ENCODE measurements at places on chromosomes 7 and 10.

- DNase-seq = no peak
Measured at GRCh38 chr10:59234816-59235429, 58.5 kb downstream of the PHYHIPL start.

DNA sequence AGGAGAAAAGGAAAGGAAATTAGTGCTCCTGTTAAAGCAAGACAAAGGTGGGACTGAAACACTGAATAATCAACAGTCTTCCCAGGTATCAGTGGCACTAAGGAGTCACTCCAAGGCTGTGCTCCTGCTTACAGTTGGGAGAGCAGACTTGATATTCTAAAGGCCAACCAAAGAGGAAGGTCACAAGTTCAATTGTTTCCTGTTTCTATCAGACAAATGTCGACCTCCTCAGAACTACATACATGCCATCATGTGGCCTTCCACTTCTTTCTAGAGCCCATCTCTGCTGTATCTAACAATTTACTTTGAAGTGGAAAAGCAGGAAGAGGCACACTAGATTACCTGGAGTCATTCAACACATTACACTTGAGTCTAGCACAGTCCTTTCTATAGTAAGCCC, 3.4 kb downstream of the ZNF239 start:
- no peak for DNase-seq

GRCh38 chr7:143407287-143408251, 1.1 kb downstream of the EPHA1 start:
- no peak for DNase-seq

DNA sequence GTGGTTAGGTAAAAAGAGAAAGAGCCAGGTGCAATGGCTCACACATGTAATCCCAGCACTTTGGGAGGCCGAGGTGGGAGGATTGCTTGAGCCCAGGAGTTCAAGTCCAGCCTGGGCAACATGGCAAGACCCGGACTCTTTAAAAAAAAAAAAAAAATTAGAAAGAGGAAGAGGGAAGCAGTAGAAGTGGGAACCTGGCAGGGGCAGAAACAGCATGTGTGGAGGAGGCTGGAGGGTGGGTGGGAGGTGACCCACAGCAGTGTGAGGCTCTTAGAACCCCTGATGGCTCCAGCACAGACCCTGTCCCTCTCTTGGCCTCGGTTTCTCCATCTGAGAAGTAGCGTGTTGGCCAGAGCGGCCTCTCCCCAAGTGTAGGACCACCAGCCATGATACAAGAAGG, 4.9 kb upstream of the CCL24 start:
- no peak for DNase-seq

- no peak for DNase-seq
Measured at GRCh38 chr10:125555743-125556142, 127.2 kb downstream of the TEX36 start.

- no peak for DNase-seq
Measured at GRCh38 chr7:157268540-157268939, 68.3 kb upstream of the DNAJB6 start.

DNA sequence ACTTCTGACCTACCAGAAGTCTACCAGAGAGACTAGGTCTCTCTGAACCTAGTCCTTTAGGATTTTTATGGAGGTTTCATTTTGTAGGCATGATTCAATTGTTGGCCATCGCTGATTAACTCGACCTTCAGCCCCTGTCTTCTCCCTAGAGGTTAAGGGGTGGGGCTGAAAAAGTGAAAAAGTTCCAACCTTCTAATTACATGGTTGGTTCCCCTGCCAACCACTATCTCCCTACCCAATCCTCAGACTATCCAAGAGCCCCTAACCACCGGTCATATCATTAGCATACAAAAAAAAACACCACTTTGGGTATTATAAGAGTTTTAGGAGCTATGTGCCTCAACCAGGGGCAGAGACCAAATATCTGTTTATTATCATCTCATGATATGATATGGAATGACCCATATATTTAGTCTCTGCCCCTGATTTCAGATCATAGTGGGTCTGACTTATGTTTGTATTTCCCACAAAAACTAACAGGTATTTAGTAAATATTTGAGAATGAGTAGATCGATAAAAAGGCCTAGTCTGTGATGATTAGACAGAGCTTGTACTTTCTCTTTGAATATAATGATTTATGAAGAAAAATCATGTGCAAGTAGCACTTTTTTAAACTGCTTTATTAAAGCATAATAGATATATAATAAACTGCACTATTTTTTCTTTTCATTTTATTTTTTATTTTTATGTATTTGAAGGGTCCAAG, 35.8 kb downstream of the DNAJC9 start:
- DNase-seq = no peak

Measured in stimulated activated CD4-positive, alpha-beta T cell treated with anti-CD3 and anti-CD28 coated beads, TNF-alpha, amount 100 ng/mL, for 1 hour (primary cell).